NCI-H524 (cell line): ENCODE measurements at places on chromosomes 2 and 18.

DNA sequence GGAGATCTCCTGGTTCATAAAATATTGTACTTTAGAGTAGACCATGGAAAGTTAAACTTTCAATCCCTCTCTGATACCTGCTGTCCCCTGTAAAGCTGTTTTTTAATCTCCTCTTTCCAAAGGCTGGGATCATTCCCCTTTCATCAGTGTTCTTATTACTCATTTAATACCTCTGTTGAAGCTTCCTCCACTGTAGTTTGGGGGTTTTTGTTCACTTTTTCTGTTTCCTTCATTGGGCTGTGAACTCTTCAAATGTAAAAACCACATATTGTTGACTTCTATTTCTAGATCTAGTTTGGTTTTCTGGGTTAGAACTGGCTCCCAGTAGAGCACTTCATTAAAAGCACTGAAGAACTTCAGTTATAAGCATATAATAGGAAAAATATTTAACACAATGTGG lies 598.1 kb downstream of the RNF144A start:
- no peak for DNase-seq

GRCh38 chr2:171669121-171669520 lies 18.1 kb upstream of the DYNC1I2 start:
- no peak for DNase-seq

GRCh38 chr18:29749704-29750103 lies 1292.8 kb downstream of the DSC3 start:
- no peak for DNase-seq

DNA sequence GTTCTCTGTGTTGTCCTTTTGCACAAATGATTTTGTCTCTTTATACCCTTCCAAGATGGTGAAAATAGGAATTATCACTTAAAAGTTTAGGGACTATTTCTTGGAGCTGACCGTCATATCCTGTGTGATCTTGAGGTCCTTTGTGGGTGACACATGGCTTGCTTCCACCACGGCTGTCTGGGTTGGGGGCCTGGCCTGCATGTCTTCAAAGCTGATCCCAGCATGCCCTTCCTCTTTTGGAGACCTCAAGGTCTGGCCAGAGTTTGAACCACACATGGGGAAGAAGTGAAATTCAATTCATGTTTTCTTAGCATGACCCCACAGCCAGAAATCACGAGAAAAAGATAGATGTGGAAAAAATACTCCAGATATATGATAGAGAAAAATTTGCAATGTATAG lies 14.0 kb downstream of the SFTPB start:
- DNase-seq, result no peak

DNA sequence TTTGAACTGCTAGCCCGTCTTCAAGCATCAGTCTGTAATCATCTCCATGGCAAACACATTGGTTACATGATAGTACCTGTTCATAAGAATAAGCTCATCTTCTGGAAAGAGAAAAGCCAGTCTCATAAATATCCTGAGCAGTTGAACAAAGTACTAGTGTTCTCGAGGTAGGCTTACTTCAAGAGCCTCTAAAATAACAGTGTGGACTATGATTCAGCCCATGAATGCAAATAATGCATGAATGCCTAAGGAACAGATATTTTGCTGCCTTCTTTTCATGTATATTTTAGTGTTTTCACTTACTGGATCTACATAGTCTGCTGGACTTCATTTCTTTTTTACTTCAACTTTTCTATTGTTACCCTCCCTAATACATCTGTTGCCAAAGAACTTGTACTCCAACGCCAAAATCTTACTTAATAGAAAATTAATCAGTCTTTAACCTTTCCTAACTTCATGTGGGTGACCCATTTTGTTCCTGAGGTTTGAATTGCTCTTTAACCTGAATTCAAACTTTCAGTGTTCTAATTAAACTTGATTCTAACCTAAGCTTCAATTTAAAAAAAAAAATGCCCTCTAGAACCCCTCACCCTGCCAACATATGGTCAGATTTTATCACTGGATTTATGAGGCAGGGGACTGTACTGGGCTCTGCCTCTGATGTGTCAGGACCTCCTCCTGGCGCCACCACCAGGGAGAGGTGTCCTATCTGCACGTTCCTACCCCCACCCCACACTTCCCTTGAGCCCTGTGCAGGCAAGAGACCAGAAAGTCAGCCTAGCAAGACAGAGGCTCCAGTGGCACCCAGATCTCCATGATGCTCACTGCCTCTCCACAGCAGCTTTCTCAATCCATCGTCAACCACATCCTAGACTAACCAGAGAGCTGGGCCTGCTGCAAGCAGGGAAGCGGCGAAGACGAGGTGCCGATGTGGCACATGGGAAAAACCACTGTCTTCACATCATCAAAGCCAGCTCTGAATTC lies 264.7 kb upstream of the ID2 start:
- DNase-seq, result peak; percentile 39

- DNase-seq, result no peak
These were observed 76.9 kb downstream of the CRIM1 start for GRCh38 chr2:36432479-36432878.

- DNase-seq, result no peak
These were observed 29.8 kb downstream of the TOGARAM2 start for GRCh38 chr2:29010946-29011345.

DNA sequence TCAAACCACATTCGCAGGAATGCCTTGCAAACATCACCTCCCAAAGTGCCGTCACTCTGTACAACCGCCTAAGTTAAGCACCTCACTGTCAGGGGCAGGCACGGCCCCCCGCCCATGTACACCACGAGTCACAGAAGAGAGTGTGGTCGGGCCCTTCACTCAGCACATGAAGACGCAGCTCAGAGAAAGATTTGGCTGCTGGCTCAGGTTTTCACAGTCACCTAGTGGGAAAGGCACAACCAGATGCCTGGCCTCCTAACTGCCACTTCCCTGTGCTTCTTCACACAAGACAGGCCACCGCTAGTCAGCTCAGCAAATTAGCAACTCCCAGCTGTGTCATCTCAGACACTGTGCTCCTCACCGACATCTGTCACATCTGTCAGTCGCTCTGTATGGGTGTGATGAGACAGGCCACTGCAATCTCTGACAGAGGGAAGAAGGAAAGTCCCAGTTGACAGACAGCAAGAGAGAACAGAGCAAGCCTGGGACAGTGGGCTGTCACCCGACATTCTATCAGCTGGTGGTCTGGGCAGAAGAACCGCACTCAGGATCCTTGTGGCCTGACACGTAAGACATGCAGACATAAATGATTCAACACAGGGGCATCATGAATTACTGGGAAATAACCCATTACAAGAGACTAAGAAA lies 60.8 kb downstream of the CRACDL start:
- no peak for DNase-seq

GRCh38 chr2:106115250-106115649 lies 78.9 kb downstream of the UXS1 start:
- no peak for DNase-seq

GRCh38 chr2:198791623-198792022 lies 666.1 kb downstream of the SATB2 start:
- no peak for DNase-seq

DNA sequence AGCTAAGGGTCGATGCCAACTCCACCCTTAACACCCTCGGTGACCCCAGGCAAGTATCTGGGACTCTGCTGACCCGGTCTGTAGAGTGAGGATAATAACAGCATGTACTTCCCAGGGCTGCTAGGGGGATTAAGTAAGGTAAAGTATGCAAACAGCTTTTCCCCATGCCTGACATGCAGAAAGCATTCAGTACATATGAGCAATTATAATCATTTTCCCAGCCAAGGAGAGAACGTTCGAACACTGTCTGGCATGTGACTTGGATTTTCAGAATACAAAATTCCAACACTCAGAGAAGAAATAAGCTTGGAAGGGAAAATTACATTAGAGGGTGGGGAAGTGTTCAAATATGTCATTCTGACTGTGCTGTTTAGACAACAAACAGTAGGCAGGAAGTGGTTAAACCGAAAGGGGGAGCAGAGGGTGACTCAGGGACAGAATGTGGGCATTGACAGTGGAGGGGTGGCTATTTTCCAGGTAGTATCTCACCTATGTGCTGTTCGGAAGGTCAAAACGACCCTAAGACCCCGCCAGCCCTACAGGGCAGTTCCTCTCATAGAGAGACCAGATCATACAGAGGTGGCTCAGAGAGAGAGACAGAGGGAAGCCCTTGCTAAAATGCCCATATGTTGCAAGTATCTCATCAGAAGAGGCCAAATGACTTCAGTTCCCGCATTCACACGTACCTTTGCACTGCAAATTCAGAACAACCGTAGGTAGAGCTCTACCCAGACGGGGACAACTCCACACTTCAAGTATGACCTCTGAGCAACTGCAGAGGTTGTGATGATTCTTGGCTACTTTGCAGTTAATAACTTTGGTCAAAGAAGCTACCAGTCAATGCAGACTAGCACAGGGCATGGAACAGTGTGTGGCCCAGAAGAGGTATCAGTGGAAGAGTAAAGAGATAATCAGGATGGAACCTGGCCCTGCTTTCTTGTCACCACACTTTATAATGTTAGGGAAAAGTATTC lies 14.8 kb downstream of the ASPRV1 start:
- no peak for DNase-seq

GRCh38 chr2:85731606-85732005 lies 22.2 kb upstream of the ATOH8 start:
- DNase-seq, result peak; percentile 49

GRCh38 chr2:200763422-200763821 lies 48.3 kb upstream of the BZW1 start:
- DNase-seq, result no peak

- DNase-seq, result peak; percentile 18
These were observed 797 bp downstream of the KLHL14 start for GRCh38 chr18:32771871-32772580.

- DNase-seq, result no peak
These were observed 90.4 kb downstream of the MRO start for GRCh38 chr18:50729376-50729775.

- no peak for DNase-seq
These were observed 112.9 kb upstream of the STK17B start for GRCh38 chr2:196284144-196284844.
